CD4-positive, alpha-beta T cell treated with Interleukin-4 for 4 hours (primary cell): ENCODE measurements at places on chromosomes 2 and 18.

DNA sequence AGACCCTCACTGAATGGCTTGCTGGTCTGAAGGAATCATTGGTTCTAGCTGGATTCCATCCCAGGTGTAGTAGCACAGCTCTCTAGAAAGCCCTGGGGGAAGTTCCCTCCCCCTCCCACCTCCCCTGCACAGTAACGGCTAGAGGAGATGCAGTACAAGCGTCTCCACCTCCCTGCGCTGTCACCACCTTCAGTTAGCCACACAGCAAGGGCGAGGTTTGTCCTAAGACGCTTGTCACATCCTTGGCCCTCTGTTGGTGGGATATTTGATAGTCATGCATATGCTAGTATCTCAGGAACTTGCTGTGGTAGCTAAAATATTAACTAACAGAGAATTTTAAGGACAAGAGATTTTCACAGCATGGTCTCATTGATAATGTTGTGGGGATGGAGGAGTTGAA lies 19.4 kb downstream of the TRAPPC12 start:
- DNase-seq, result no peak

DNA sequence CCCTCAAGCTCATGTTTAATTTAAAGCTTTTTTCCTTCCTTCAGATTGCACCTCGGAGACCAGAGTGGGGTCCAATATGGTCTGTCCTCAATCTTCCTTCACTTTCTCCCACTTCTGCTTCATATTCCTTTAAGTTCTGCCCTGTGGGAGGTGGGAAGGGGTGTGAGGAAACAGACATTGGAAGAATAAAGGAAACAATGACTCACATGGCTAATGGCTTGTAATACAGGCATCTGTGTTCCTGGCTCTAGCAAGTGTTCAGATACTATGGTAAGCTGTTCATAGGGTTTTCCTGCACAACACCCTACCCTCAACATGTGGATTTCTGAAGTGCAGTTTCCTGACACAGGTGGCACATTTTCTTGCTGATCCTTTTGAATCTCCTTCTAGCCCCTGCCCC lies 209.5 kb downstream of the PIK3C3 start:
- no peak for DNase-seq

DNA sequence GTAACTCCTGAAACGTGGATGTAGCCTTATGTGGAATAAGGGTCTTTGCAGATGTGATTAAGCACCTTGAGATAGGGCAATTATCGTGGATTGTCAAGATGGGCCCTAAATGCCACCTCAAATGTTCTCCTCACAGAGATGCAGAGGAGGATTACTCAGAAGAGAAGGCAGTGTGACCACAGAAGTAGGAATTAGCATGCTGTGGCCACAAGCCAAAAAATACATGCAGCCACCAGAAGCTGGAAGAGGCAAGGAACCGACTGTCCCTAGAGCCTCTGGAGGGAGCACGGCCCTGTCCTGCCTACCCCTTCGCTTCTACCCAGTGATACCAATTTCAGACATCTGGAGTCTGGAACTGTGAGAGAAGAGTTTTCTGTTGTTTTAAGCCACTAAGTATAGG lies 47.3 kb upstream of the MGAT5 start:
- no peak for DNase-seq

DNA sequence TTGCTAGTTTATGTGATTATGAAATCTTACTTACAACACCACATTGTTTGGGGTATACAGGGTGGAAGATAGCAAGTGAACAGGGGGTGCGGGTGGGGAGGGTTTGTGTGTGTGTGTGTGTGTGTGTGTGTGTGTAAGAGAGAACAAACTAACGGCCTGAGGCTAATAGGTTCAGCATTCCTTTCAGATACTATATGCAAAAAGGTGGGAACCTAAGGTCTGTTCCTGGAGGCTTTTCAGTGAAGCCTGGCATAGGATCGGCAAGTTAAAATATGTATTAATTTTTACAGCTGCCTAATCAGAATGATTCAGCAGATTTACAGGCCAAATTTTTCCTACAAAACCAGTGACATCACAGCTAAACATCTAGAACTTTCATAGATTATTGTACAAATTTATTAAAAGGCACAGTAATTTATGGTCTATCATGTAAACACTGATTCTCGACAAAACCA lies 7.6 kb upstream of the SPDYA start:
- DNase-seq, result no peak

GRCh38 chr2:54618646-54619565 lies 104.6 kb upstream of the EML6 start:
- no peak for DNase-seq
